Stimulated activated CD4-positive, alpha-beta T cell treated with anti-CD3 and anti-CD28 coated beads, Interleukin-12 subunit alpha, Interleukin-12 subunit beta, amount 100 ng/mL, for 48 hours (primary cell): ENCODE measurements at places on chromosomes 4 and X.

GRCh38 chr4:168421671-168422070 lies 58.6 kb downstream of the DDX60L start:
- DNase-seq = no peak

DNA sequence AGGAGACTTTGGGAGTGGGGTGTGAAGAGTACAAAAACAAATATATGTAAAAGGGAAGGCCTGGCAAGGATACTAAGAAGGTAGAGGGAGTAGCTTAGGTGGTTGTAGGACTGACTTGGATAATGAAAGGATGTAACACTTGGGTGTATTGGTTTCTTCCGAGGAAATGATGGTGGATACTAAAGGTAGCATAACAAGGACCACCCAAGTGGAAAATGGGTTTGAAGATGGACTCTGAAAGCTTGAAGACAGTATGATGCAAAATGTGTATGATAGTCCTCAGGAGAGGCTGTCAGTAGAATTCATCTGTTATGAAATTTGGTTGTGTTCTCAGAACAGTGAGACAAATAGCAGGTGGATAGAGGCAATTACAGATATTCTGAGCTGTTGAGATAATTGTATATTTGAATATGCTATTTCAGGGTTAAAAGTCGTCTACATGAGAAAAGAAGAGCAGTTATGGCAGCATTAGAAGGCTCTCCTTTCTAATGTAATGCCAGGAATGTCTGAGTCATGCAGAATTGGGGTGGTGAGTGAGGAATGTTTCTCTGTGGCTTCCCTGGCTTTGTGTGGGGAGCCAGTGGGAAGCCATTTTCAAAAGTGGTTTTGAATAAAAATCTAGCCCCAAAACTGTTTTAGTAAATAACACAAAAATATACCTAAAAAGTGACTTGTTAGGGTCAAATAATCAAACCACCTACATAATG lies 75.6 kb downstream of the FHIP1A start:
- no peak for DNase-seq

DNA sequence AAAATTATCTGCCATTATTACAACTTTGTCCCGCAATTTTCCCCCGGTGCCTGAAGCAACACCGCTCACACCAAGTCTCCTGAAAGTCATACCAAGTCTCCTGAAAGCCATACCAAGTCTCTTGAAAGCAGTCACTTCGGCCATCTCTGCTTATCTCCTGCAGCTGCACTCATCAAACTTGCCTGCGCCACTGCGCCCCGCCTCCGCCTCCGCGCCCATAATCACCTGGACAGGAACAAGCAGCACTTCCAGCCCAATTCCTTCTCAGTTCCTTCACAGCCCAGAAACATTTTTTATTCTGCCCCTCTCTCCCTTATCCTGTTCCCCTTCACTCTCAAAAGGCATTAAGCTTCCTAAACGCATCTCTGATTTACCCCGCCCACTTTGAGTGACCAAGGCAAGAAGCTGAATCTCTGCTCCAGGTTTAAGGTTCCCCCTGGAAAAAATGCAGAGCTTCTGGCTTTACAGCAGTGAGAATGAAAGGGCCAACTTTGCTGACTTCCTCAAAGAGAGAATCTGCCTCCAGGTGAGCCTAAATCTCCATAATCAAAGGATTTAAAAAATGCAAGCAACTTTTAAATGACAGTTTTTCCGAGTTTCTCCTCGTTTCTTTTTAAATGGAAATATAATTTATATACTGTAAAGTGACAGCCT lies 7.7 kb downstream of the GPR50 start:
- no peak for DNase-seq

DNA sequence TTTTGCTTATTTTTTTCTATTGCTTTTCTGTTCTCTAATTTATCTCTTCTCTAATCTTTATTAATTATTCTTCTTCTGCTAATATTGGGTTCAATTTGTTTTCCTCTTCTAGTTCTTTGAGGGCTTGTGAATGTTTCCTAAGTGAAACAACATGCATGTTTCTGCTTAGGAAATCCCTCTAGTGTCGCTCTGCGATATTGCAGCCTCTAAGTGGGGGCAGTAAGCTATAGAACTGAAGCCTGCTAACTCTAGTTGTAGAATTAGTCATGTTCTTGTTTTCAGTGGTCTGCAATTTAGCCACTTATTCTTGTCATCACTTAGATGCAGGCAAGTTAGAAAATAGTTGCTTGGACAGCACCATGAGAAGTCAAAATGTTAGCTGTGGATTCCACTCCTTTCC lies 222.6 kb downstream of the SPIN4 start:
- DNase-seq = no peak

DNA sequence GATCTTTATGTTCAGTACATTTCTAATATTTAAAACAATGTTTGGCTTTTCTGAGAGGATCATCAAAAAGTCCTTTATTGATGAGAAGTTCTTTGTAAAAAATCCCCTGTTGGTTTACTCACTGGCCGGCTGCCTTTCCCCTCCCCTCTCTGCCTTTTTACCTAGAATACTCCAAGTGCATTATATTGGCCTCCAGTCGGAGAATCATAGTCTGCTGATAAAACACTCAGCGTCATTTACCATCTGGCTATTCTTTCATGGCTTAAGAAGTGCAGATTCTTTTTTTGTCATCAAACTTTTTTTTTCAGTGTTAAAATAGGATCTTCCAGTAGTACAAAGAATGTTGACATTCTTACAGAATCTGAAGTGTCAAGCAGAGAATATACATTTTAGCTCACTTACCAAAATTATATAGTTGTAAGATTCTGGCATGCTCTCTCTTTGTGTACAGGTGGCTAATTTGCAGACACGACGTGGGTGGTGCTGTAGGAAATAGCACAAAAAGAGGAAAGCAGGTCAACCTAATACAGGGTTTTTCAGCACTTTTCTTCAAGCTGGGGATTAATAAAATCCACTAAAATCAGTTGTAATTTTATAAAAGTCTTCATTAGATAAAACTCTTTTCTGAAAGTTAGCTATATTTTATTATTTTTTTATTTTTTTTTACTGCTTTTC lies 731.8 kb downstream of the KCTD8 start:
- DNase-seq = no peak
